ENCODE measurements at places on chromosomes 6 and 20.

- DNase-seq = no peak
These were observed 112.1 kb upstream of the ASF1A start for GRCh38 chr6:118781897-118782296.

GRCh38 chr6:131756039-131756438 lies 45.2 kb upstream of the CTAGE9 start:
- no peak for DNase-seq

GRCh38 chr20:12914804-12915203 lies 94.0 kb upstream of the SPTLC3 start:
- no peak for DNase-seq

GRCh38 chr6:6565488-6565887 lies 23.0 kb upstream of the LY86 start:
- no peak for DNase-seq

DNA sequence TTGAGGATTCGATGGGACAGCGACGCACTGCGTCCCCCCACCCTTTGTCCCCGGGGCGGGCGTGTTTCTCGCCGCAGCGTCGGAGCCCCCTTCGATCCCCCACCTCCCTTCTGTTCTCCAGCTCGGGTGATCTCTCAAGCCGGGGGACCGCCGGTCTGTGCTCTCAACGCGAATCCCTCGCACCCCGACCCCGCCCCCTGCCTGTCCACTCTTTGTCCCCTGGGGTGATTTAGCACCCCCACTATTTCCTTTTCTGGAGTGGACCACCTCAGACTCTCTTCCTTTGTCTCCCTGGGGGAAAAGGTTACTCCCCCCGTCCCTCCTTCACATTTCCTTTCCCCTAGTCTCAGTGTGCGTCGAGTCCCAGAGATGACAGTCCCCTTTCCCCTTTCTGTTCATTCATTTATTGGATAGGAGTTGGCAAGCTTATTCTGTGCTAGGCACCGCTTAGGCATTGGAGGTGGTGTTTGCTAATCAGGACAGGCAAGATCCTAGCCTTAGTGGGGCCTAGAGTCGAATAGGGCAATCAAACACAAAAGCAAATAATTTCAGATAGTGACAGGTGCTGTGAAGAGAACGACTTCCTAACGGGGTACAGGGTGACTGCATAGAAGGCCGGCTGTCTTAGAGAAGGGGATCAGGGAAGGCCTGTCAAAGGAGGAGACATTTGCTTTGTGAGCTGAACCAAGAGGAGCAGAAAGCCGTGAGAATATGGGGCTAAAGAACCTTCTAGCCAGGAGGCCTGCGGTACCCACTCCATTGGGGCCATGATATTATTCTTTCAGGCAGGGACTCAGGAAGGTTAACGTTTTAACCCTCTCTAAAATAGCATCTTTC lies 741 bp downstream of the PTPN1 start:
- no peak for DNase-seq

GRCh38 chr6:82381278-82381677 lies 17.7 kb downstream of the TPBG start:
- no peak for DNase-seq
